Stimulated activated CD8-positive, alpha-beta memory T cell treated with anti-CD3 and anti-CD28 coated beads, Interleukin-4, amount 100 ng/mL, for 24 hours (primary cell): ENCODE measurements at places on chromosomes 6 and 20.

DNA sequence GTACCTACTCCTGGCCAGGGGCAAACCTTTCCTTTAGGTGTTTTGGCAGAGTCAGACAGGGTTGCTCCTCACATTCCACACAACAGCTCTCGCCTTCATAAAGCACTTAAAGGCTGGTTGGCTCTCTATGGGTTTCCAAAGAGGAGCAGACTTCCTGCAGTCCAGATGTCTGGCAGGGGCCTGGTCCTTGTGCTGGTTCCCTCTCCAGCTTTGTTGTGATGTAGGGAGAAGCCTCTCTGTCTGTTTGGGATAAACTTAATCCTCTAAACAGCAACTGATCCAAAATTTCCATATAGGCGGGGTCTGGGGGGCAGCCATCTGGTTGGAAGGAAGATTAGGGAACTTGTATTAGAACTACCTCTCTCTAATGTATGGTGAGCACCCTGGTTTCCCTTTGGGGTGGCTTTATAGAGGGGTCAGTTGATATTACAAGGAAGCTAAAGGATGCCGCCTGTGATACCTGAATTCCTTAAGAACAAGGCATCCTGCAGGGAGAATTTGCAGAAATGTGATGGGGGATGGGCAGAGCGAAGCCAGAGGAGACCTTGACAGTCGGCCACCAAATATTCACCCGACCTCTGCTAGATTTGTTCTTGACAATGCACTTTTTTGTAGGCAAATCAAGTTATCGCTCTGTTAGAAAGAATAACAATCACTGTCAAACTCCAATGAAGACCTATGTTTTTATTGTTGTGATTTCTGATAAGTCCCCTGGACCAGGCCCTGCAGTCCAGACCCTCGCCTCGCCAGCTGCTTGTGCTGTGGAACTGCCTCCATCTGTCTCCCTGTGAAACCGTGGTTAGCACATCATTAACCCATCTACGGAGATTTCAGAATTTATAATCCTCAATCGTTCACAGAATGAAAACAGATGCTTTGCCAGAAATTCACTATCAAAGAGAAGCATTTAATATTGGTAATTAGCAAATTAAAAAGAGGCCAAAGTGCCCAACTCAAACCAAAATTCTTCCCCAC lies 94.0 kb upstream of the RALGAPA2 start:
- no peak for DNase-seq

DNA sequence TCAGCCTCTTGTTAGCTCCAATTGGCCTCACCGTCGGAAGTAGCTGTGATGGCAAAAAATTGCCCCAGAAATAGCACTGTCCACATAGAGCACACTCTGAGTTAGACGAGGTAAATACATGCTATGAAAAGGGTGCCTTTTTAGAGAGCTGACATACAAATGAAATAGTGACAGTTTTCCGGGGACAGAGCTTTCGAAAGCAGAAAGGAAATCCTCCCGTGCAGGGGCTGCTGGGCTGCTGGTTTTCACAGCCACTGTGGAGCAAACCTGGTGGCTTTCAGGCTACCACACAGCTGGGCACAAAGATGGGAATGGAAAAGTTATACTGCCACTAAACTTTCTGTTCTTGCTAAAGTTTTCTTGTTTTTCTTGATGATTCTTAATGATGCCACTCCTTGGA lies 8.3 kb downstream of the SLPI start:
- no peak for DNase-seq

- DNase-seq, result no peak
These were observed 88.3 kb downstream of the SLX4IP start for GRCh38 chr20:10523443-10523842.

- no peak for DNase-seq
These were observed 19.8 kb downstream of the GMPR start for GRCh38 chr6:16257999-16258708.

- no peak for DNase-seq
These were observed 634 bp upstream of the BTBD9 start for GRCh38 chr6:38640216-38640909.

- DNase-seq, result no peak
These were observed 529.2 kb downstream of the HAO1 start for GRCh38 chr20:7411075-7411474.

DNA sequence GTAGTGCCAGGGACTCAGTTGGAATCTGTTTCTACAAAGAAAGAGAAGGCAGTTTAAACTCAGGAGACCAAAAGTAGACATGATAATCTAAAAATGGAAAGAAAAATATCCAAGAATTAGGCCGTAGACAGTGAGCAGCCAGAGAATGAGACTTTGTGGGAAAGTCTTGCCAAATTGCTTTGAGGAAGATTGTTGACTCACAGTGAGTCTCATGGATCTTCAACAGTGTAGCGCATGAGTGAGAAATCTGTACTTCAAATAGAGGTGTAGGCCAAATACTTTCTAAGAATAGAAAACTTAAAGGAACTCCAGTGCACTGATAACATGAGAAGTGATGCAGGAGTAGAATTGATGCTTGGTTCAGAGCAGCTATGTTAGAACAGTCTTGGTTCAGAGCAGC lies 284.5 kb downstream of the HTR1B start:
- no peak for DNase-seq

GRCh38 chr6:43795421-43795820 lies 25.4 kb downstream of the VEGFA start:
- DNase-seq, result no peak

DNA sequence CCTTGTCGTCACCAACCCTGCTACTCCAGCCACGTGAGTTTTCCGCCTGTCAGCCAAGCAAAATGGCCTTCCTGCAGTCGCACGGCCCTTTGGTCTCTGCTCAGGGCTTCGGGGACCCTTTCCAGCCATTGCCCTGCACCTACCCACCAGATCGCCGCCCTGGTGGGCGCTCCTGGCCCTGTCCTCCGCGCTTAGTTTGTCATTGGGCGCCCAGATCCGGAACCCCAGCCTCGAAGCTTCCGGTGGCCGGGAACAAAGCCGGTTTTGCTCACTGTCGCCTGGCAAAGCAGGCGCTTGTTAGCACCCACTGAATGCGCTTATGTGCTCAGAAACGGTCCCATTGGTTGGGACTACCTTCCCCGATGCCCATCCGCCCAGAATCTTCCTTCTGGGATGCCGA lies 536 bp downstream of the ZFP57 start:
- no peak for DNase-seq

GRCh38 chr20:4973330-4974097 lies 27.8 kb downstream of the SLC23A2 start:
- peak; percentile 28 for DNase-seq

DNA sequence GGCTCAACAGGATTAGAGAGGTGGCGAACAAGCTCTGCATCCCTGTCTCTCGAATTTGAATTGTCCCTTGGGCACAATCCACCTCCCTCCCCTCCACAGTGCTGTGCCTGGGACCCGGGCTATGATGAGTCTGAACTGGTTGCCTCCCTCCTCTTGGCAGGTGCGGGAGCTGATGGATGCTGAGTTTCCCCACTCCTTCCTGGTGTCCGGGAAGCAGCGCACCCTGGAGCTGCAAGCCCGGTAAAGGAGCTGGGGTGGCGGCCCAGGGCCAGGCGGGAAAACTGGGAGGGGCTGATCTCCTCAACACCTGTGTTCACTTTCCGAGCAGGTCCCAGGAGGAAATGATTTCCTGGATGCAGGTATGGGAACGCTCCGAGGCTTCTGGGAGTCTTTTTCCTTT lies 14.9 kb downstream of the FGD2 start:
- DNase-seq, result no peak

DNA sequence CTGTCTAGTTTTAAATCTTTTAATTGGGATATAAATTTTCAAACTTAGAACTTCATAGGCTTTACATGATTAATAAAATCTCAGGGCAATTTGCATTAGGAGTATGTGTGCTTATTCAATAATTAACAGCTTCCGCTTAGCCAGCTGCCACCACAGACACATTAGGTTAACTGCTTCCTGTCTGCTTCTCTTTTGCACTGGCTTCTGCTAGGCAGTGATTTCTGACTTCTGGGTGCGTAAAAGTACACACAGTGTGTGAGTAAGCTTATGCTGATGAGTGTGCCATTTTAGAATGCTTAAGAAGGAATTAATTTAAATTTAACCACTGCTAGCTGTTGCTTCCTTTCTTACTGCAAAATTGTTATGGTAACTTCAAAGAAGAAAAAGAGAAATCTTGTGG lies 73.9 kb downstream of the F13A1 start:
- DNase-seq, result no peak

DNA sequence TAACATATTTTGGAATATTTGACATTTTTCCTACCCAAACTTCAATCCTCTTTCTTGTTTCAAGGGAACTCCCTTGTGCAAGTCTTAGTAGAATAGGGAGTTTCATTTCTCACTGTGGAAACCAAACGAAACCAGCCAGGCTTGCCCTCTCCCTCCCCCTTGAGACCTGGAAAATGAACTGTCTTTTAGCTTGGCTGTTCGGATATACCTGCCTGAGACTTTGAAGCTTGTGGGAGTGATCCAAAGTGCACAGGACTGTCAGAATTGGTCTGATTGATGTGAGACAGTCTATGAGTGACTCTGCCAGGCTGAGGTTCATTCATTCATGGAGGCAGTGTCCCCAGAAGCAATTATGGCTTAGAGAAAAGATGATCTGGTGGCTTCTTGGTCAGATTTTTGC lies 388.1 kb downstream of the EPM2A start:
- DNase-seq, result no peak

DNA sequence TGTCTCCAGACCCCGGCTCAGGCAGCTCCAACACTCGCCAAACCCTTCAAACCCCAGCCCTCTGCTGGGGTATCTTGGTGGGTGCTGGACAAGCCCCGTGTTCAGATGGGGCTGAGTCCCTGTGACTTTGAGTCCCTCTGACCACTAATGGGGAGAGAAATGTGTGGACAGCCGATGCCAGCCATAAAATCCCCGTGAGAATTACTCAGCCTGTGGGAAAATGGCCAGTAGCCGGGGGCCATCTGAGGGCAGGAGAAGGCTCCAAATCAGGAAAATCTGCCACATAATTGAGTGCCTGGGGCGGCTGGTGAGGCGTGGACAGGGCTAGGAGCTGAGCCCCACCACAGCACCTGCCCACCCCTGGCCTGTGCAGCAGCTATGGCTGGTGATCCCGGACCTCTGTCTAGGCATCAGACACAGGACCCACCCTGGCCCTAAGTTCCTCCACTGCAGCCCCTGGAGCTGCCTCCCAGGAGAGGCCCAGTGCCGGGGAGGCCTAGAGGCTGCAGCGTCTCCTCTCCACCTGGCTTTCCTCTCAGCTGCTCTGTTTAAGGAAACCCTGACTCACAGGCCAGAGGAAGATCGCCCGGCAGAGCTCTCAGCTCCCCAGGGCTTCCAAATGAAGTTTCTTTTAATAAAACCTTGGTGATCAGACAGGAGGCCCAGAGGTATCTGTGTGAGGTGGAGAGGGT lies 53.7 kb upstream of the SLCO4A1 start:
- DNase-seq, result no peak

DNA sequence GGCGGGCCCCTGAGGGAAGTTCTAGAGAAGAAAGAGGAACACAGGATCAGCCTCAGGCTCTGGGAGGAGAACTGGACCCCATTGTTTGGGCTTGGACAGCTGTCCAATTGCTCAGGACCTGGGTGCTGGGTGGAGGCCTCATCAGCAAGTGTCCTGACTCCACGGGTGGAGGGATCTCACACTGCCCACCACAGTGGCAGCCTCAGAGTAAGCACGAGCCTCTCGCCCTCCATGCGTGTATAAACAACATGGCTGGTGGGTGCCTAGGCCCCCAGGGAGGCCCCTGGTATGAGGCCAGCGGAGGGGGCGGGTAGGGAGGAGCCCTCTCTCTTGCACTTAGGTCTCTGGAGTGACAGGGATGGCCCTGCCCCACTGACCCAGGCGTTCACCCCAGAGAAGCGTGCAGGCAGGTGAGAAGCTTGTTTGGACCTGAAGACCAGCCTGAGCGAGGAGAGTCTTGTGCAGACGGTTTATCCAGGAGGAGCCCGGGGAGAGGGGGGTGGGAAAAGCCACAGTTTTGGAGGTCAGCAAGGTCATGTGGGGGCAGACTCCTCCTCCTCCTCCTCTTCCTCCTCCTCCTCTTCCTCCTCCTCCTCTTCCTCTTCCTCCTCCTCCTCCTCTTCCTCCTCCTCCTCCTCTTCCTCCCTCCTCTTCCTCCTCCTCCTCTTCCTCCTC lies 41.9 kb upstream of the BHLHE23 start:
- DNase-seq, result no peak

DNA sequence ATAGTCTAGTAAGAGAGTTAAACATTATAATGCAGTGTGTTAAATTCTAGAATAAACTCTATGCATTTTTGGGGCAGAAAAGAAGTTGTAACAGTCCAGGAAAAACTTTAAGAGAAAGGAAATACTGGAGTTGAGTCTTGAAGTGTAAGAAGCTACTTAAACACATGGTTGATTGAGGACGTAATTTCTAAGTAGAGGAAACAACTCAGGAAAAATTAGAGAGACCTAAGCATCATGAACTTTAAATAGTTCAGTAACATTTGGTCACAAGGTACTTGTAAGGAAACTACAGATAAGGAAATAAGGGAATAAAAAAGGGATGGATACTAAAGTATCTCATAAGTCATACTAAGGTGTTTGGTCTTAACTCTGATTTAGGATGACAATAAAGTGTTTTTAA lies 4.7 kb upstream of the TRDN start:
- DNase-seq, result no peak
